CD4-positive, alpha-beta T cell treated with Interleukin-1 beta for 1 hour (primary cell): ENCODE measurements at places on chromosomes 3 and 15.

- DNase-seq = no peak
These were observed 226.6 kb downstream of the DPH6 start for GRCh38 chr15:35319354-35319753.

GRCh38 chr15:41659190-41659589, 1.0 kb upstream of the MGA start:
- DNase-seq = no peak

DNA sequence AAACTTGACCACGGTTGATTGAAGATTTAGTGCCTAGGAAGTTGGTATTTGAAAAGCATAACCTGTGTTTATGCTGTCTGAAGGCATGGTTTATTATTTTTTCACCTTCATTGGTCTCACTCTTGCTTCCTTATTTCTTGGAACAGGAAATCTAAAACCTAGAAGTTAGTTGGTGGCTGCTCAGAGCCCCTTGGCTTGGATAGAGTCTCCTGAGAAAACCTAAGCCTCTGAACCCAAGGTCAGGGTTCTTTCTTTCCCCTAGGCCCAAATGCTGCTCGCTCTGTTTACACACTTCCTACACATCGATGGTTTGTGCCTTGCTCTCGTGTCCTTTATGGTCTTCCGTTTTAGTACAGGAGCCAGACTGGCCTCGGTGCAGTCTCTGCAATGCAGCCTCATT, 82.2 kb downstream of the TRAK1 start:
- no peak for DNase-seq

- no peak for DNase-seq
These were observed 133.9 kb downstream of the CCNL1 start for GRCh38 chr3:157026091-157026490.

GRCh38 chr3:189841473-189842205, 210.4 kb downstream of the TP63 start:
- no peak for DNase-seq

DNA sequence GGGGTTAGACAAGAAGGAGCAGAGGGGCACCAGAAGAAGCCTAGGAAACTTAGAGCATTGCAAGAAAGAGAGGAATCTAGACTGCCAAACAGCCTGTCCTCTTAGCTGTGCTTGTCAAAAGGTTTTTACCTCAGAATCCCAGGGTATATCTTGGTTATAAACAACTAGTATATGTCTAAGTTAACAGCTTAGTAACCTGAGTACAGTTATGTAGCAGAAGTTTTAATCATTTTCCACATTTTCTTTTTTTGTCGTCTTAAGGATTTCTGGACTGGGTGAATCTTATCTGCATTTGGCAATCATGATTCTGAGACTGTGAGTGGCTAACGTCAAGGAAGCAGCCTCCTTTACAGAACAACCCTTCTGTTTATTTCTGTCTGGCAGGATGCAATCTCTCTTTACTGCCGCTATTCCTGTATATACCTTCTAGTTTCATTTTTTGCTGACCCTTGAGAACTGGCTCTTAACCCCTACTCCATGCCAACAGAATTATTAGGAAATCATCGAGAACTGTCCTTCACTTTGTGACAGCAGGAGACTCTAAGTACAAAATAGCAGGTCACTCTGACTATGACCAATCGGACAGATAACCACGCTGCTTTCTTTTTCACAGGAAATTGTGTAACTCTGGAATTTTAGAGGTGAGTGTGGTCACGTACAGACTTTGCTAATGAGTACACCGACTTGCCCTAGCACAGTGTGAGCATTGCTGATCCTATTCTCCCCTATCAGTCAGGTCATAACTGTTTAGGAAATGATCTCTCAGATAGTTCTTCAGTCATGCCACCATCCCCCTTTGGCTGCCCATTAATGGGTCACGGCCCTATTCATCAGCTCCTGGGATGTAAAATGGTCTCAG, 3.3 kb upstream of the CP start:
- DNase-seq = peak; percentile 27

DNA sequence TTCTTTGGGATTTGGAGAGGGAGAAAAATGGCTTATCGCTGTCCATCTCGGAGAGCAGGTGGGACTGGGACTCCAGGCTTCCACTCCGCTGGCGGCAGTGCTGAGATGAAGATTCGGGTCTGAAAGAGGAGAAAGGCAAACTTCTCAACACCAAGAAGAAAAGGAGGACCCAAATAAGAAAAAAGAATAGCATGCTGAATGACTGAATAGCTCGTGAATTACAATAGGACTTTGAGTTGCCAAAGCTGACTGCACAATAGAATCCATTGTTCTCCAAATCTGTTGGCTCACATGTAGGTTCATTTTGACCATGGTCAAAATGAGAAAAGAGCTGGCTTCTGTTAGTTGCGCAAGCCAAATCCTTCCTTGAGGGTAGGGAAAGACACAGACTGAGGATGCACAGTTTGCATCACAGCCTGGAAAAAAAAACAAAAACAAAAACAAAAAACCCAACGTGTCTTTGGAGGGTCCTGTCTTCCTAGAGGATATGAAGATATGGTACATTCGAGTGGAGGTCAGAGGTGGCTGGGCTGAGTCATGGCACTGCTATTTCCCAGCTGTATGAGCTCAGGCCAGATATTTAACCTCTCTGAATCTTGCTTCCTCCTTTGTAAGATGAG, 59.3 kb upstream of the LMOD3 start:
- no peak for DNase-seq

GRCh38 chr3:32401126-32401525, 9.5 kb downstream of the CMTM7 start:
- DNase-seq = no peak

DNA sequence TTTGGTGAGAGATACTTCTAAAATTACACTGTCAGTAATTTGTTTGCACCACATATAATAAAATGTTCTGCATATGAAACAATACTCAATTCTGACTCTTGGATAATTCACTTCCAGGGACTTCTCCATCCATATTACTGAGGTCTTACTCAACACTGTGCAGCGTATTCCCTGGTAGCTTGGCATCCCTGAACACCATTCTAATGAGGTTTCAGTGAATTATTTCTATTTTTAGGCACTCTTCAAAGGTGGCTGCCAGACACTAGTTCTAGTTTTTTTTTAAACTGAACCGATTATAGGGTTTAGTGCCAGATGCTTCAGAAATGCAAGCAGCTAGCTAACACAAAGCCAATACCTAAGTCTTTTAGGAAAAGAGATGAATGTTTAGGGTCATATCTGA, 283.3 kb downstream of the FEZF2 start:
- no peak for DNase-seq

DNA sequence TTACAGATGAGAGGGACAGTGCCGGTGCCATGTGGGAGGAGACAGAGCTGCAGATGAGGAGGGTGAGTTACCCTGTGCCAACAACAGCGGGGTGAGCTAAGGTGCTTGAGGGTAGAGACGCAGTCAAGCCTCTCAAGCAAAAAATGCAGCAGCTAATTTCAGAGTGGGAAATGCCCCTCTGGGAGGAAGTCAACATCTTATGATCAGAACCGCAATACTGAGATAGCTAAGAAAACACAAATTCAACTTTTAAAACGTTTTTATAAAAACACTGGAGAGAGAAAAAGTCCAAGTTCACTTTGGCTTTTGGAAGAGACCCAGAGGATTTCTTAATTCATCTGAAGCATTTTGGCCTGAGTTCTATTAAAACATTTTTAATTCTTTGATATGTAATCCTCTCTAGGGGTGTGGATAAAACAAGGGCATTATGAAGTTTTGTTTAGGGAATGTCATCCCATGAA, 319.2 kb downstream of the SLC9A9 start:
- no peak for DNase-seq

- no peak for DNase-seq
These were observed 778 bp downstream of the MTMR10 start for GRCh38 chr15:30990446-30991254.

DNA sequence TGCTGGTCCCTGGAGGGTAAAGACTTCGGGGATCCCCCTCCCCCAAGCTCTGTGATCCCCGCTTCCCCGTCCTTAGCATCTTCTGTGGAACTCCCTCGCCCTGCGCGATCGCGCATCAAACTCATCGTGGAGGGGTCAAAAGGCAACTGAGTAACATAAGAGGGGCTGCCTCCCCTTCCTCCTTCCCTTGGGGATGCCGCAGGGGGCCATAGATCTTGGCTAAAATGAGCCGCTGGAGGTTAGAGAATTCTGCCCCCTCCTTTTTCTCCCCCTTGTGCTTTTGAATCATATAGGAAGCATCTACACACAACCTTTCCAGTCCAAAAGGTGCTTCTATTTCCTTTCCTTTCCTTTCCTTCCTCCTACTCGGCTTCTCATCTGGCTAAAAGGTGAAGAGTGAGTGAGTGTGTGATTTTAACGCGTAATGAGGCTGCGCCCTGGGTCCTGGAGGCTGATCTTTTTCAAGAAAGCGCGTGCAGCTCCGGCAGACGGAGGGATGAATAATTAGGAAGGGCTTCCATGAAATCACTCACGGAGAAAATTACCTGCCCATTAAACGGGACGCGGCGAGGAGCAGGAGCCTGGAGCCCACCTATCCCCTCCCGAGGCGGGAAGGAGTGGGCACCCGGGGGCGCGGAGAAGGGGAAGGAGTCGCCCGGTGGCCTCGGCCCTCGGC, 831 bp upstream of the ROBO2 start:
- no peak for DNase-seq

DNA sequence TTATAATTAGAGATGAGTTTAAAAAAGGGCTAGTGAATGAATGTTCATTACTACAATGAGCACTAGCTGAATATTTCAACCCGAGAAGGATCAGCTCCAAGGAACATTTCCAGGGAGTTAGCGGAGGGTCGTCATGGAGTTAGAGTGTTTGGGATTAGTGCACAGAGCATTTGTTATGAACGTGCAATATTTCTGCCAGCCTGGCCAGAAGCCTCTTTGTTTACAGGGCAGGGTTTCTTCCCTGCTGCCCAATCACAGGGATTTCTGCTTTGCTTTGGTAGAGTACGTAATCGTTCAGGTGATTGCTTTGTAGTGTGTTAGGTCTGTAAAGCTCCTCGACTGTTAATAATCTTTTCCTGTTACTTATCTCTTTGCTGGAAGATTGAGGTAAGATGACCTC, 5.9 kb downstream of the CGNL1 start:
- DNase-seq = no peak

DNA sequence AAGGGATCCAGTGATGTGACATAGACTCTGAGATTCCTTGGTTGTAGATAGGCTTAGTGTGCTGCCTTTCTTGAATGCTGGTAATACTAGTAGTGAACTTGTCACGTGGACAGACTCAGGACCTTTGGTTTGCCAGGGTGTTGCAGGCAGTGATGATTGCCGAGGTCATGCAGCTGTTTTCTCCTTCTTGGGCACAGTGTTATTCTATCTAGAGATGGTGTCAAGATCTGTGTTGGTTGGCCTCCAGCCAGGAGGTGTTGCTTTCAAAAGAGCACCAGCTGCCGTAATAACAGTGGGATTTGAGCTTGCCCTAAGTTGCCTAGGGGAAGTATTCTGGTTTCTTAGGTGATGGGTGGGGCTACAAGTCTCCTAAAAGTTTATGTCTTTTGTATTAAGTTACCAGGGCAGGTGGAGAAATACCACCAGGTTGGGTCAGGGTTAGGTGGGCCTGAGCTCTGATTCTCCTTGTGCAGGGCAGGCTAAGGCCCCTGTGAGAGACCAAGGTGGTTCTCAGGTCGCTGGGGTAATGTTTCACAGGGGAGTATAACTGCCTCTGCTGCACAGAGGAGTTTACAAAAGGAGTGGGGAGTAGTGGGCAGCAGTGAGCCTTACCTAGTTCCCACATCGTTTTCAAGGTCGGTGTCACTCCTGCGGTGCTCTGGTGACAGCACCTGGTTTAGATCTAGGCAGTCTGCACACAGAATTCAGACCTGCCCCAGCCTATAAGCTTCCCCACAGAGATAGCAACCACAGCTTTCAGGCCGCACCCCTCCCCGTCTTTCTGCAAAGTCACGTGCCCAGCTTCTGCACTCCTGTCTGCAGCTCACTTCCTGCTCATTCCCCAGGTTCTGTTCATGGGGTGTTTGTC, 350.3 kb downstream of the DOCK3 start:
- peak; percentile 70 for DNase-seq

GRCh38 chr15:47801522-47801921, 84.2 kb downstream of the SEMA6D start:
- DNase-seq = no peak

- no peak for DNase-seq
These were observed 47.2 kb upstream of the KLF13 start for GRCh38 chr15:31279221-31280045.
